Esophagus squamous epithelium (tissue), 5 donors: ENCODE measurements at places on chromosomes 12 and 14.

DNA sequence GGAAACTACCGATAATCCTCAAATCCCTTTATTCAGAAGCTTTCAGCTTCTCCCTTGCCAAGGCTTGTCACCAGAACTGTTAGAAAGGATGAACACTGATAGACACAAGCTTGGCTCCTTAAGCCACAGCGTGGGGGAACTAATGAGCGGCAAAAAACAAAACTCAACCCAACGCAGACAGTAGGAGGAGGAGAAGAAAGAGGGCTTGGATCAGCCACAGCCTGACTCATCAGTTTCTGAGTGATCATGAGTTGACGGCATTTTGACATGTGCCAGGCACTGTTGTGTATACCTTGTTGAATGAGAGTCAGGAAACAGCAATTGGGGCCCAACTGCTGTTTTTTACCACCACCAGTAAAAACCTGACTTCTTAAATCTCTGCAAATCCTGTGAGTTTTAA is 23.7 kb downstream of the PLXNC1 start:
- DNase-seq = no peak

GRCh38 chr12:120628919-120629318 is 11.5 kb upstream of the CABP1 start:
- no peak for DNase-seq

- no peak for DNase-seq
Observed at GRCh38 chr12:49979791-49980190, 7.0 kb downstream of the AQP6 start.

DNA sequence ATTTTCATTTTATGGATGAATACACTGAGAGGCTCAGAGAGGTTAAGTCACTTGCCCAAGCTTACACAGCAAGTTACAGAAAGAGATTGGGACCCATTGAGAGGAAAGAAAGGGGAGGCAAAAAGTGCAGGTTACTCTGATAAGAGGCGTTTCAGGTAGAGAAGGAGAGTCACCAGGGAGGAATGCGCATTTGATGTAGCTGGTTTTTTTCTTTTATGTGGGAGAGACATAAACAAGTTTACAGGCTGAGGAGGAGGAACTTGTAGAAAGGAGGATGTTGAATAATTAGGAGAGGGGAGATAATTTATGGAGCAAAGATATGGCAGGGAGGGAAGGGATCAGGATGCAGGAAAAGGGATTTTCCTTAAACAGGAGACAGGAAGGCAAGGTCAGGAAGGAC is 297.0 kb downstream of the PCNX1 start:
- no peak for DNase-seq

DNA sequence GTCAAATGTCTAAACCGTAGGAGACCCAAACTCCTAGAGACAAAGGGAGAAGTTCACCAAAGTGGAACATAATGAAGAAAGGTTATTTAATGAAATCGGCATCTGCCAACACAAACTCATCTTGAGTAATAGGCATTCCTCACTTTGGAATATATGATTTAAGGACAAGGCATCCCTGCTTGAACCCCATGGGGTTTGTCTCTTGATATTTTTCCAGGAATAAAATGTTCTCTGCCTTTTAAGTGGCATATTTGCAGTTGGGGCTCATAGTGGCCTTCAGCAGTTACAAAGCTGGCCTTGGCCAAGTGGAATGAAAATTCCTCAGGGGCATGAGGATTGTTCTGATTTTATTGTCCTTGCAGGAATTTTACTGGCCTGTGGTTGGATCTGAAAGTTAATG is 7.1 kb downstream of the POP5 start:
- DNase-seq = no peak

DNA sequence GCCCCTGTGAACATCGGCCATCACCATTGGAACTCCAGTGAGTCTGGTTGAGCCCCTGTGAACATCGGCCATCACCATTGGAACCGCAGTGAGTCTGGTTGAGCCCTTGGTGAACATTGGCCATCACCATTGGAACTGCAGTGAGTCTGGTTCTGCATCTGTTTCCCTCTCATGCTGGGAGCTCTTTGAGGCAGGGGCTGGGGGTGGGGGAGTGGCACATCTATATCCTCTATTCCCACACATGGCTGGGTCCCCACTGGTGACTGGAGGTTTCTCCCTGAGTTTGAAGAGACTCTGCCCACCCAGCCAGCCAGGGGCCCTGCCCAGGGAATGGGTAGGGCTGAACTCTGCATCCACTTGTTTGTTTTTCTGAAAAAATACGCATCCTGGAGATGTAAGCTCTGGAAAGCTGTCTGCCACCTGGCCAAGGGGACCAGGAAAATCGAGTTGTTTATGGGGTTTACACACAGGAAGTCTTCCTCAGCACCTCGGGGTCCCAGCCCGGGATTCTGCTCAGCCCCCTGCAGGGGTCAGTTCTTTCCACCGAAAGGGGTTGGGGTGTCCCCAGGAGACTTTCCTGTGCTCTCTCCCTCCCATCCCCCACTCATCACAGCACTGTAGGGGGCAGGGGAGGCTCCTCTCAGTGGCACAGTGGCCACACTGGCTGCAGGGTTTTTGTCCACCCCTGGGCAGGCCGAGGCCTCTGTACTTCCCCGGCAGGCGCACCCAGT is 170.5 kb upstream of the GSC start:
- no peak for DNase-seq

GRCh38 chr12:69988481-69989321 is 163.7 kb downstream of the MYRFL start:
- DNase-seq = no peak

DNA sequence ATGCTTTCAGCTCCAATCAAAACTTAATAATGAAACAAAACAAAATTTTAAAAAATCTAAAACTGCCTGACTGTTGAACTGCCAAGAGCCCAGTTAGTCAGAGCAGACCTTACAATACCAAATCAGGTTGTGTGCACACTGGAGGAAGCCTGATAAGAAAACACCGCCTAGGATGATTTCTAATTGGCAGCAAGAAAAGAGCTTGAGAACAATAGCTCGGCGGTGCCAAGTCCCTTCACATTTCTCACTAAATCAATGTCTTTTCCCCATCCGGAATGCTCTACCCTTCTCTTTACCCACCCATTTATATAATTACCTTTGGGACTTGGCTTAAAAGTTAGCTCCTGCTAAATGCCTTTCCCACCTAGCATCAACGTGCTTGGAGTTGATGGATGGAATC is 256.7 kb downstream of the C12orf75 start:
- DNase-seq = no peak

DNA sequence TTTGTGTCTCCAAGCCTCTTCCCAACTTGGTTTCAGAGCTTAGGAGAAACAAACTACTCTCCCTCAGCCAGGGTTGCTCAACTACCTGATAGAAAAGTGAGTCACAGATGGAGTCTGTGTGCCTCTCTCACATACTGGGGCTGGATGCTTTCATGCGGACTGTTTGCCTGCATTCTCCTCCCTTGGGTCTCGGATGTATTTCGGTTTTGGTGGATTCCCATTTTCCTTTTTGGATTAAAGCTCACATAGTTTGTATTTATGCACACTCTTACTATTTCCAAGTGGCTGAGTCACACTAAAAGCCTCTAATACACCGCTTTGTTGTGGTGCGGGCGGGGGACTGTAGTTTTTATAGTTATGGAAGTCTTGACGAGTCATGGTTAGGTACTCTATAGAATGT is 505.4 kb downstream of the LRFN5 start:
- DNase-seq = no peak

GRCh38 chr14:20428010-20428365 is 8.0 kb downstream of the KLHL33 start:
- no peak for DNase-seq

DNA sequence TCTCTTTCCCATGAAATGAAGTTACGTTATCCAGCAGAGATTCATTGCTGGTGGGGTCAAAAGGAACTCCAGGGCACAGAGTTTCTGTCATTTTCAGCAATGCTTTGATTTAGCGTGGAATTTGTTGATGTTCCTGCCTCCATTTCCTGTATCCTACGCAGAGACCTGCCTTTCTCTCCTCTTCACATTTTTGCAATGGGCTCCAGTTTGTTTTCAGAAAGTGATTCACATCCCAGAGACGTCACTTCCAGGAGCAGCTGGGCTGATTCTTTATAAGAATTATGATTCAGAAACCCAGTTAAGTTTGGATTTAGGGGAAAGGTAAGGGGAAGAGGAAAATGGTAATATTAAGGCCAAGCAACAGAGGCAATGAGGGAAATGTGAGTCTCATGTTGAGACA is 11.6 kb downstream of the RNASE10 start:
- no peak for DNase-seq

GRCh38 chr12:116619246-116619645 is 60.1 kb downstream of the MAP1LC3B2 start:
- DNase-seq = no peak

- no peak for DNase-seq
Observed at GRCh38 chr14:103418481-103418818, 33.2 kb downstream of the MARK3 start.

GRCh38 chr14:71410578-71411284 is 503.5 kb downstream of the PCNX1 start:
- DNase-seq = no peak

GRCh38 chr14:49050822-49051221 is 535.4 kb downstream of the RPS29 start:
- no peak for DNase-seq

GRCh38 chr12:108634341-108634751 is 652 bp upstream of the SELPLG start:
- DNase-seq = no peak

- no peak for DNase-seq
Observed at GRCh38 chr12:21983095-21983494, 41.9 kb upstream of the ABCC9 start.

- DNase-seq = no peak
Observed at GRCh38 chr14:75514673-75515628, 7.3 kb upstream of the BATF start.

GRCh38 chr14:33848706-33849454 is 102.0 kb downstream of the EGLN3 start:
- no peak for DNase-seq

DNA sequence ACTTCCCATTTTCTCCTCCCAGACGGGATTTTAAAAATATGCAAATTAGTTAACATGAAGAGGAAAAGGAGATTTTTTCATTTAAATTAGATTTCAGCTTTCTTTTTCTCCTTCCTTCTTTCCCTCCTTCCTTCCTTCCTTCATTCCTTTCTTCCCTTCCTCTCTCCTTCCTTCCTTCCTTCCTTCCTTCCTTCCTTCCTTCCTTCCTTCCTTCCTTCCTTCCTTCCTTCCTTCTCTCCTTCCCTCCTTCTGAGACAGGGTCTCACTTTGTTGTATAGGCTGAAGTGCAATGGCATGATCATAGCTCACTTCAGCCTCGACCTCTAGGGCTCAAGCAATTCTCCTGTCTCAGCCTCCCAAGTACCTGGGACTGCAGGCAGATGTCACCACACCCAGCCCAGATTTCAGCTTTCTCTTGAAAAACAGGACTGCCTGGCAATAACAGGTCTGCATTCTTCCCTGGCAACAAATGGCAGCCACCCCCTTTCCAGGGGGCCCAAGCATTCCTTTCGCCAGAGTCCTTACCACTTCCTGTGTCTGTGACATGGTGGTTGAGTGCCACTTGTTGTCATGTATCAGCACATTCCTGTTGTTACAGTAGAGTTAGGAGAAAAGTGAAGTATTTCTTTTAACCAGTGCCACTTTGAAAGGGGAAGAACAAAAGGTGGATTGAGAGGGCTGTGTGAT is 119.1 kb downstream of the PTPN11 start:
- DNase-seq = no peak

- DNase-seq = no peak
Observed at GRCh38 chr14:69542311-69542710, 32.4 kb downstream of the CCDC177 start.

GRCh38 chr14:72999316-72999715 is 27.6 kb downstream of the ZFYVE1 start:
- DNase-seq = no peak

DNA sequence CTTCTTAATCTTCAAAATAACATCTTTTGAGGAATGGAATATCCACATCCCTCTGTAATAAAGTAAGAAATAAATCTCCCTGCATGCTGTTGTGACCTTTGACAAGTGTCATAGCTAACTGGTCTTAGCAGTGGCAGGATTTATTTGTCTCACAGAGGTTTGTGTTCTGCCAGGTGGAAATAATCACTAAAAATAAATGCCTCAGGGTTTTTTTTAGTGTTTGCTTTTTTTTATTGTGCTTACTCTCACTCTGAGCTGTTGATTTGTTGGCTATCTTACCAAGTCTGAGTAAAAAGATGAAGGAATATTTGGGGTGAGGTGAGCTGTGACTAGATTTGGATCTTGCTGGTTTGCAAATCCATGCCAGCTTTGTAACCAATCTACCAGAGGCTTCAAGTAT is 285.4 kb downstream of the ALG10B start:
- DNase-seq = no peak

- DNase-seq = no peak
Observed at GRCh38 chr14:32087173-32087861, 10.2 kb downstream of the ARHGAP5 start.

- no peak for DNase-seq
Observed at GRCh38 chr14:89957791-89958190, 2.1 kb downstream of the TDP1 start.

DNA sequence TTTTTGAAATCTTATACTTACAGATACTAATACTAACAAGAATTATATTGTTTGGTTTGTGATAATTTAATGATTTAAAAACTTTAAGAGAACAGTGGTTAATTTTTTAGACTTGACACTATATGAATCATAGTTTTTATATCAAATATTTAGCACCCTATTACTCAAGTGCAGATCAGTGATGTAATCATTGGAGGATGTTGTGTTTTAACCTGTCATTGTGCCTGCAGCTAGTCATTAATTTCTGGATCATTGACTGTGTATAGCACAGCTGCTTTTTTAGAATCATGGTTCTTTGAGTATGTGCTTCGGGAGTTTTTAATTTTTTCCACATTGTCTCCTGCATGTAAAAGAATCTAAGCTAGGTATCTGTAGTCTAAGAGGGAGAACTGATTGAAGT is 17.3 kb downstream of the ARID4A start:
- DNase-seq = no peak

GRCh38 chr12:98295681-98296080 is 219.7 kb upstream of the TMPO start:
- no peak for DNase-seq

DNA sequence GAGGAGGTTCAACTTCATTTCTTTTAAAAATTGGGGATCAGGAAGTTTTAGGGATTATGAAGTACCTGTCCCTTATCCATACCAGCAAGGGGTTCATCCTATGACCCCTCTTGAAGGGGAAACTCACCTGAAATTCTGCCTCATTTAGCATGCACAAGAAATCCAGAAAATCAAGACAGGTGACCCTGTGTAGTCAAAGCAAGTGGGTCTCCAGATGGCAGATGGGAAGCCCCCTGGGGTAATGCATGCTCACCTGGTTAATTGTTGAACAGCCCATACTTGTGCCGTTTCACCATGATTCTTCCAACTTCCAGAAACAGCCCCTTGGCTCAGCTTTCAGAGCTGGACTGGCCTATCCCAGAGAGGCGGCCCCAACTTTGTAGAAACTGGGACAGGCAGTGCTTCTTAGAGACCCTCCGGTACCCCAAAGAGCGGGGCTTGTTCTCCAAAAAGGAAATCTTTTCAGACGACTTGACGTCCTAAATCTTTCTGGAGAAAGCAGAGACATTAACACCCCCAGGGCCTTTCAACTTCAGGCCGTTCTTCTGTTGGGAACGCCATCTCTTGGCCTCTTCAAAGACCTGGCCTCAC is 66.3 kb upstream of the ESRRB start:
- no peak for DNase-seq
